ENCODE measurements at places on chromosomes 4 and X. TPM values are rescaled to one million over a fixed set of nuclear protein-coding genes. Genes with fewer than 3 reads are reported as not detected.
A peak's percentile ranks its signal among the peaks of the same experiment; 100 is the strongest.

Gene ARHGEF38
- total RNA-seq: 2.0 TPM

Gene LEF1
- total RNA-seq: 0.58 TPM

Gene XPNPEP2
- total RNA-seq: not detected

- no peak for DNase-seq
Measured at GRCh38 chrX:97374266-97374665, 490.6 kb downstream of the RPA4 start.

DNA sequence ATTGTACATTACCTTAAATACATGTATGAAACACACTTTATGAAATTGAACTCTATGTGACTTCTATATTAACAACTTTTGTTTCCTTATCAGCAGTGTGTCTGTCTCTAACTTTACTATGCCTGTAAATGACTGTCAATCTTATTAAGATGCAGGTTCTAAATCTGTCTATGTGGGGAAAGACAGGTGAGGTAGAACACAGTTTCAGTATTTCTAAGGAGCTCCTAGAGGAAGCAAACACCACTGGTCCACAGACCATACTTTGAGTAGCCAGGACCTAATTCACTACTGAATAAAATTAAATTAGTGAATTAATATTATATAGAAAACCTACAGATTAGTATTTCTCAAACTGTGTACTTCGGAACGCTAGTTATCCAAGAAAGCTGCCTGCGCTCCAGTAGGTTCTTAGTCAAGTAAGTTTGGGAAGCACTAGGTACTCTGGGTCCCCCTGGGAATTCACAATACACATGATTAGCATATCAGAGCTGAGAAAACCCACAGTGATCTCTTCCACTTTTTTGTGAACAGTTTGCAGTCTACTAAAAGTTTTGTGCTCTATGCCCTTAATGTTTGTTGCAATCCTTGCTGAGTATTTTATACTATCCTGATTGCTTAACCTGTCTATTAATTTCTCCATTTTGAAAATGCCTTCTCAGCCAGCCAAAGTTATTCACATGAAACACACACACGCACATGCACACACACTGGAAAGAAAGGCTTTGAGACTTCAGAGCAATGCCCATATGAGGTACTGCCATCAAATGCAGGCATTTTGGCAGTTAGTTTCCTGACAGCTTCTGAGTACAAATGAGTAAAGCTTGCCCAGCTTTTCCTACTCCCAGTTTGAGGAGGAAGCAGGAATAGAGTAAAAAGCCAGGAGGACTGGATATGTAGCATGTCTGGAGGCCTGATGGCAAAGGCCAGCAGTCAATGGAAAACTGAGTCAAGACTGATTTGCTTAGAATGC, 133.6 kb upstream of the CPEB2 start:
- DNase-seq: no peak

GRCh38 chrX:82648062-82648461, 860.0 kb upstream of the POU3F4 start:
- DNase-seq: peak; percentile 43

DNA sequence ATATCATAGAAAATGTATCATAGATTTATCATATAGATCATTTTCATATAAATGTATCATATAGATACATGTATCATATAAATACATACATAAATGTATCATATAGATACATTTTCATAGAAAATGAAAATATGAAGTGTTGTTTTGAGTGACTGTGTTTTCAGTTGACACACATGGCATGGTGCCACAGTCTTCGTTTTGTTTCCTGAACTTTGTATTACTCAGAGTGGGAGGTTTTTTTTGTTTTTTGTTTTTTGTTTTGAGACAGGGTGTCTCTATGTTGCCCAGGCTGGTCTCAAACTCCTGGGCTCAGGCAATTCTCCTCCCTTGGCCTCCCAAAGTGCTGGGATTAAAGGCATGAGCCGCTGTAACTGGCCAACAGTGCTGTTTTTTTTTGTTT, 3.9 kb downstream of the RBM10 start:
- peak; percentile 40 for DNase-seq

Data from PC-3 (cell line).